ENCODE measurements at places on chromosomes 2 and 18.

DNA sequence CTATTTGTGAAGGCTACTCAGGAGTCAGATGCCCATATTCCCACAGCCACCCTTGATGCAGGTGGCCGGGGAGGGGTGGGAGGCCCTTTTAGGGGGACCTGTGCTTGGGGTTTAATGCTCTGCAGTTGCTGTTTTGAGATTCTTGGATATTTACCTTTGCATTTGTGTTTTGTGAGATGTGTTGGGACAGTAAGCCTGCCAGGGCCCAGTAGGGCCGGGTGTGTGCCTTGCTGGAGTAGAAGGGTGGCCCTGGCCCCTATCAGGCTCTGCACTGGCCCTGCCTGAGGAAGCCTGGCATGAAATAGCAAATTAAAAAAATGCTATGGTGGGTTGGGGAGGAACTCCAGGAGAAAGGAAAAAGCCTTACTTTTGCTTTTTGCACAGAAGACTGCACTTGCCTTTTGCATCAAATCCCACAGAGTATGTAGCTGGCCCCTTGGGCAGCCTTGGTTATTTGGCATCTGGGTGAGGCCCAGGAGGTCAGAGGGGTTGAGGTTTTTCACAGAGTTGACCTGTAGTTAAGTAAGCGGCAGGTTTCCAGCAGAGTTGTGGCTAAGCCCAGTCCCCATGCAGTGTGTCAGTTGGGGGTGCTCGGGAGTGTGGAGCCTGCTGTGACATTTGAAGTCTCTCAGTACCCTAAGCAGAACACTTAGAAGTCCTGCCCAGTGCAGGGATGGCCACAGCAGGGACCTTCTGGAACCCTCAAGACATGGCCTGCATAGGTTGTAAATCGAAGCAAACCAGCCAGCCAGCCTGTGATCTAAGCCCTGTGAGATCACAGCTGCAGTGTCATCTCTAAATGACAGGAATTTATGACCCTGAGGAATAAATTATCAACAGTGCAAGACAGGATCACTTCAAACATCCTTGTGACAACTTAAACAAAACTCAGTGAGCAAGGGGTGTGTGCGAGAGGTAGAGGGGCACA lies 68.8 kb downstream of the SH3RF3 start:
- DNase-seq = no peak

DNA sequence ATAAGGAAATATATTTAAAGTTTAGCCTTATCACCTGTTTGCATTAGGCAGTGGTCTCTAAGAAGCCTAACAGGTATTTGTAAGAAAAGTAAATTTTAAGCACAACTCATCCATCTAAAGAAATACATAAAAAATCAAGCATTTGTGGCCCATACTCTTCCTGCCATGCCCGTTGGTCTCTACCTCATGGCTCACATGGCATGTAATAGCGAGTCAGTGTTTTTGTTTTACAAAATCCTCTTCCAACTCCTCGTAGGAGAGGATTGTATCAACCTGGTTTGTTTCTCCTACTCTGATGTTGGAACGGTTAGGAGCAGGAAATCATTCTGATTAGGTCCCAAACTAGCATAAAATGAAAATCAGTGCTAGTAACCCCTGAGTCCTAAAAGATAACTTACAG lies 91.8 kb downstream of the FMNL2 start:
- no peak for DNase-seq

DNA sequence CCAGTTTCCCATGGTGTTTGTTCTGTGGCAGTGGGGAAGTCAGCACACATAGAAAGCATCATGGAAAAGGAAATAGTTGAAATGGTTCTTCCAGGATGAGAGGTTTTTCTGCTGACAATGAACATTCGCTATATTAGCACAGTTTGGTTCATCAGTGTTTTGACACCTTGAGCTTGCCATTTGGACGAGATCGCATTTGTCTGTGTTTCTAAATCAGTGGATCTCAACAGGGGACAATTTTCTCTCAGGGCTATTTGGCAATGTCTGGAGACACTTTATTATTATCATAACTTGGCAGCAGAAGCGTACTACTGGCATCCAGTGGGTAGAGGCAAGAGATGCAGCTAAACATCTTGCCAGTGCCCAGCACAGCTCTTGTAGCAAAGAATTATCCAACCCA lies 74.6 kb downstream of the CD8B2 start:
- DNase-seq = no peak

DNA sequence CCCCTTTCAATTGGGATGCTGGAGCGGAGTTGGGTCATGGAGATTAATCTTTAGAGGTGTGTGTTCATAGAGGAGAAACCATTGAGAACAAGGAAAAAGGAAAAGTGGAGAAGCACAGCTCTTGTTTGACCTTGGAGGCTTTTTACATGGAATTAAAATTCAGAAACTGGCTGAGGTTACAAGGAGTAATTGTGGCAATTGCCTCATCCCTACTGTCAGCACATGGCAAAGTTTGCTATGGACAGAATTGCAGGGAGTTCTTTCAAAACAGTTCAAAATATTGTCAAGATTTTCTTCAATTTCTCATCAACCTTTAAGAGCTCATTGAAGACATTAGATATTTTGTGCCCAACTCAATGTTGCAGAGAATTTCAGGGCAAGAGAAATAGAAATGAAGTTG lies 232.7 kb downstream of the SLC8A1 start:
- DNase-seq = no peak

GRCh38 chr2:232420463-232421188 lies 14.0 kb downstream of the ALPG start:
- DNase-seq = no peak

DNA sequence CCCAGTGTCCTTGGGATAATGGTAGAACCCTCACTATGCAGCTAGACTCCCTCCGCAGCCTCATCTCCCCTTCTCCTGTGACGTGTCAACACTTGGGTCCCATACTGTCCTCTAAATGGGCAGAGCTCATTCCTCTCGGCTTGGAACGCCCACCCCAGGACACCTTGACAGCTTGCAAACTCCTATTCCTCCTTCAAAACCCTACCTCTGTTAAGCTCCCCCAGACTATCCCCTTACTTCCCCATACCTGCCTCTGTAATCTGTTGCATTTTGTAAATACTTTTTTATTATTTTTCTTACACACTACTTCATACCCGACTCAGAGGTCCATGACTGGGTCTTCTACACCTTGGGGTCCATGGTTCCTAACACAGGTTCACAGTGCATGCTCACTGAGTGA lies 28.0 kb downstream of the STEAP3 start:
- DNase-seq = no peak

DNA sequence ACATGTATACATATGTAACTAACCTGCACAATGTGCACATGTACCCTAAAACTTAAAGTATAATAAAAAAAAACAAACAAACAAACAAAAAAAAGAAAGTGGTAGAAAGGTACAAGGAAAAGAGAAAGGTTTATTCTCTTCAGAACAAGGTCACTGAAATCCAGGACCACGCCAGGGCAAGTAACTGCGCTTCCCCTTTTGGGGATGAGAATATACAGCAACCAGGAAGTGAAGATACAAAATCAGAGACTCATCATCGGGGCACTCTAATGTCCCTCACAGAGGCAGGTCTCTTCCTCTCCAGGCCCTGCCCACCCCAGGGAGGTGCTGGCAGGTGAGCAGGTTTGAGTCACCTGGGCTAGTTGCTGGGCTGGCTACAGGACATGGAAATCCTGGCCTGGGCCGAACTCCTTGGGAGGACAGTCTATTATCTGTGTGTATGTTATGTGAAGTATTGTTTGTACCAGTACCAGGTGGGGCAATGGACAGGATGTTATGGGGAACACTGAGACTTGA lies 100.4 kb upstream of the GPR45 start:
- no peak for DNase-seq

DNA sequence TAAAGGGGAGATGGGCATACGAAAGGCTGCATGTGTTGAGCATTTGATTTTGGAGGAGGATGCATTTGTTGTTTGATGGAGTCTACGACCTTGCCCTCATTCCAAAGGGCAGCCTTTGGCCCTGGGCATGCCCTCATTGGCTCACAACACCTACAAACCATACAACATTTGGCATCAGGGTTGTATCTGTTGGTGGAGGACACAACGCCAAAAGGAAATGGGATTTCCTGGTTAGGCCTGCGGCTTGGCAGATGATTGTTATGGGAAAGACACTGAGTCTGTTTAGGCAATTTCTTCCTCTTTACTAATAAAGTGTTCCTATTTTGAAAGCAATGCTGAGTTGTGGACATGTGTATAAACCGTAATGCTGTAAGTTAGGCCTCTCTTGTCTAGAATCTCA lies 246.9 kb downstream of the LDLRAD4 start:
- no peak for DNase-seq

GRCh38 chr2:85865539-85866164 lies 23.1 kb downstream of the ST3GAL5 start:
- DNase-seq = peak; percentile 34

- no peak for DNase-seq
These were observed 36.7 kb downstream of the MTERF4 start for GRCh38 chr2:241065355-241065803.

- no peak for DNase-seq
These were observed 220.4 kb downstream of the ZNF516 start for GRCh38 chr18:76274468-76275289.

DNA sequence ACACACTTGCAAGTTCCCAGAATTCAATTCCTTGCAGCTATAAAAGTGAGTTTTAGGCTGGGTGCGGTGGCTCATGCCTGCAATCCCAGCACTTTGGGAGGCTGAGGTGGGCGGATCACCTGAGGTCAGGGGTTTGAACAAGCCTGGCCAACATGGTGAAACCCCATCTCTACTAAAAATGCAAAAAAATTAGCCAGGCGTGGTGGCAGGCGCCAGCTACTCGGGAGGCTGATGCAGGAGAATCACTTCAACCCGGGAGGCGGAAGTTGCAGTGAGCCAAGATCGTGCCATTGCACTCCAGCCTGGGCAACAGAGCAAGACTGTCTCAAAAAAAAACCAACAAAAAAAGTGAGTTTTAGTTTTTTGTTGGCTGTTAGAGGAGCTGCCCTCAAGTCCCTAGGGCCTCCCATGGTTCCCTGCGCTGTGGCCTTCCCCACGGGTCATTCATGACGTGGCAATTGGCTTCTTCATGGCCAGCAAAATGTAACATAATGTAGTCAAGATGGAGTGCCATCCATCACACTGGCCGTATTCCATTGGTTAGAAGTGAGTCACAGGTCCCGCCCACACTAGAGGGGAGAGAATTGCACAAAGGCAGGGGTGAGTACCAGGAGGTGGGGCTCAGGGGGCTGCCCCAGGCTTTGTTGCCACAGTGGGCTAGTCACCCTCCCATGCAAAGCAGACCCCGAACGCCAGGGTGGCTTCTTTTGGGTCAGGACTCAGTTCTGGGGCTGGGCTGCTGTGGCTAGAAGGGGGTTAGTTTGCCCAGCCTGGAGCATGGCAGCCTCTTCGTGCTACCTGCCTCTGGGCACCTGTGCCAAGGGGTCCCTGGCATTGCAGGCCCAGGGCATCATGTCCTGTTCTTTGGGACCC lies 37.7 kb upstream of the INHBB start:
- DNase-seq = no peak

DNA sequence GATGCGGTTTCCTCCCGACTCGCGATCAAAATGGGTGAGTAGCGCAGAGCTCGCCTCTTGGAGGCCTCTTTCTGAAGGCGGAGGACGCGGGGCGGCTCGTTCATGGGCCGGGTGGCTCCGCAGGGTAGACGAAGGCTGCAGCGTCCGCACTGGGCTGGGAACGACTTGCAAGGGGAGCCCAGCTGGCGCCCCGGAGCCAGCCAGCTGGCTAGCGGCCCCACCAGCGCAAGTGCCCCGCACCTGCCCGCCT lies 328 bp upstream of the PASK start:
- DNase-seq = no peak

- no peak for DNase-seq
These were observed 27.2 kb downstream of the CCDC195 start for GRCh38 chr2:224688997-224689396.

GRCh38 chr2:67039517-67040103 lies 357.5 kb upstream of the ETAA1 start:
- DNase-seq = no peak

DNA sequence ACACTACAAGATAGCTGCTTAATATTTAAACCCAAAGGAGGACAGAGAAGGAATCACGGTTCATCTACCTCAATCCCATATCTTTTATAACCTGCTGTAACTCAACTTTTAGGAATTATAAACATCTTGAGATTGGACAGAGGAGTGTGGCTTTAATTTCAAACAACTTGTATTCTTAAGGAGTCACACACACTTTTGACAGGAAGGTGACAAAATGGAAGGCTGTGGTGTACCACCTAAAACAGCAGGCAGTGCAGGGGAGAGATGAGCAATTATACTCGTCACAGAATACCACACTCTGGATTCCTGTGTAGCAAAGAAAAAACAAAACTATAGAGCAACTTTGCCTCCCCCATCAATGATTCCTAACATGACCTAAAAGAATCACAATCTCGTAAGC lies 194.8 kb downstream of the ZEB2 start:
- no peak for DNase-seq

- no peak for DNase-seq
These were observed 2.0 kb downstream of the XPO1 start for GRCh38 chr2:61536180-61536571.

- no peak for DNase-seq
These were observed 47.8 kb upstream of the CAVIN2 start for GRCh38 chr2:191894681-191895147.

GRCh38 chr2:226187616-226188015 lies 612.0 kb downstream of the IRS1 start:
- DNase-seq = no peak

DNA sequence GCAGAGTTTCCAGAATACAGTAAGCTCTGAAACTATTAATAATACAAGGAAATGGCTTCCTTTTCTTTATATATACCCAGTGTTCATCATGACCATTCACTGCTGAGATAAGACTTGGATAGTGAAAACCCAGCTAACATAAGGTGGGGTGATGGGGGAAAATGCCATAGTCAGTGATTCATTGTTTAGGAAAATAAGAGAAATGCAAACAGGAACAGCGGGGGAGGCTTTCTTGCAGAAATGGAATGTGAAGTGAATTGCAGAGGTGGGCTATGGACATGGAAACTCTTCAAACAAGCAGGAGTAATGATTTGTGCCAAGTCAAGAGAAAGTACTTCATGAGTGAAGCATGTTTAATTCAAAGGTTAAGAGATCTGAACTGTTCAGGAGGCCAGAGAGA lies 519.4 kb downstream of the TDRD15 start:
- DNase-seq = no peak

DNA sequence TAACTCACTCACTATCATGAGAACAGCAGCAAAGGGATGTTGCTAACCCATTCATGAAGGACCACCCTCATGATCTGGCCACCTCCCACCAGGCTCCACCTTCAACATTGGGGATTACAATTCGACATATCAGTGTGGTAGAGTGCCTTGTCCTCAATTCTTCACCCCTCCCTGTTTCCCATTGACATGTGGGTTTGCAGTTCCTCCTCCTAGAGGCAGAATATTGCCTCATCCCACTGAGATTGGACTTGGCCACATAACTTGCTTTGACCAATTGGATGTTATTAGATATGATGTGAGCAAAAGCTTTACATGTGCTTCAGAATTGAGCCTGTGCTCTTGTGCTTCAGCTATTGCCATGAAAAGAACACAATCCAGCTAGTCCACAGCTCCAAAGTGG lies 217.0 kb upstream of the CXCR4 start:
- DNase-seq = no peak

- no peak for DNase-seq
These were observed 6.5 kb downstream of the CHRND start for GRCh38 chr2:232532419-232532818.

All from stimulated activated naive B cell treated with anti-CD40 and anti-IgM and Interleukin-4, amounts not matched to agents 10 μg/mL and 1 μg/mL and 100 μg/mL, for 72 hours (primary cell).